ENCODE measurements at places on chromosomes 11 and 22.

DNA sequence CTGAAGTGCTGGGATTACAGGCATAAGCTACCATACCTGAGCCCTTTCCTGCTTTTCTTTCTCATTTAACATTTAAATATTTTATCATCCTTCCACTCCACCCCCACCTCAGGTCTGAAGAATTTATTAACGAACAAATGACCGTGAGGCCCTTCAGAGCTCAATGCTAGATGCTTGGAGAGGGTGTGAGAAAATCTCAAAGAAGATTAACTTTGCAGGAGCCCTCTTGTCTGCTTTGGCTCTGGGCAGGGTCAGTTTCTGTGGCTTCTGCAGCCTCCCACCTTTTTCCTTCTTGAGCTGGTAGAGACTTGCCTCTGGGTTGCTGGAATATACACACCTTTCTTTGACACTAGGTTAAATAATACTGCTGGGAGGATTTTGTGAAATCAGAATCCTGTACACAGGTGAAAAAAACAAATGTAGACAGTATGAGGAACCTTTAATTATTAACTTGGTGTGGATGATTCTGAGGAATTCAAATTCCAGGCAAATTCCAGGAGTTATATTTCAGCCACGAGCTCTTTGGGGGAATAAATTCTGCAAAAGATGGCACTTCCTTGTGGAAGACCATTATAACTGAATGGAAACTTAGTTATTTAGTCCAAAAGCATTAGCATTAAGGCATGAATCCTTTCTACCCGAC, 3.4 kb upstream of the ZBTB44 start:
- DNase-seq: no peak

- no peak for DNase-seq
These were observed 27.8 kb upstream of the ELFN2 start for GRCh38 chr22:37454857-37455686.

DNA sequence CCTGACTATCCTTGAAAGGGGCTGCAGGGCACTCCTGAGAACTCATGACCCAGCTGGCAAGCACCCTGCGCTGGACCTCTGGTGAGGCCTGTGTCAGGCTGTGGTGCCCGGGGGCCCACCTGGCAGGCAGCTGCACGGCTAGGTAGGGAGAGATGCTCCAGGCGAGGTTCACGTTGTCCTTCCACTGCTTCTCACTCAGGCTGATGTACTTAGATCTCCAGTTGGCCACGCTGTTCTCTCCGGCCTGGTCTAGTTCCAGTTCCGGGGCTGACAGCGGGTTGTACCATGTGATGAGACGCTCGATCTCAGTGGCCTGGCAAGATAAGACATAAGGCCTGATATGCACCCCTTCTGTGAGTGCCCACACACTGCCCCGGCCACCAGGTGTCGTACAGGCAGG, 44.7 kb upstream of the SERPIND1 start:
- no peak for DNase-seq

- DNase-seq: peak; percentile 8
These were observed 68.0 kb downstream of the ZBTB44 start for GRCh38 chr11:130246738-130247137.

DNA sequence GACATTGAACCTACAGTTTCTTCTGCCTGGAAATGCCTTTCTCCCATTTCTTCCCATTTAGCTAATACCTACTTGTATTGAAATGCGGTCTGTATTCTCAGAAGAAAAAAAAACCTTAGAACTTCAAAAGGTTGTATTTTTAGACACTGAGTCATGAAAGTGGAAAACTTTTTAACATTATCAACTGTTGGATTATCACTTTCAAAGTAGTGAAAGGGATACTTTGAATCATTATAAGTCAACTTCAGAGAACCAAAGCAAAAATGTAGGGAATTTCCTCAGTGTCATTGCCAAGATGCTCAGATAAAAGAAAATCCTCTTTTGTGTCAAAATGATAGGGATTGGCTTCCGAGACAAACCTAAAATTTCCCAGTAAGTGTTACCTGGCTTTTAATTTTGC, 6.6 kb downstream of the HOATZ start:
- no peak for DNase-seq

DNA sequence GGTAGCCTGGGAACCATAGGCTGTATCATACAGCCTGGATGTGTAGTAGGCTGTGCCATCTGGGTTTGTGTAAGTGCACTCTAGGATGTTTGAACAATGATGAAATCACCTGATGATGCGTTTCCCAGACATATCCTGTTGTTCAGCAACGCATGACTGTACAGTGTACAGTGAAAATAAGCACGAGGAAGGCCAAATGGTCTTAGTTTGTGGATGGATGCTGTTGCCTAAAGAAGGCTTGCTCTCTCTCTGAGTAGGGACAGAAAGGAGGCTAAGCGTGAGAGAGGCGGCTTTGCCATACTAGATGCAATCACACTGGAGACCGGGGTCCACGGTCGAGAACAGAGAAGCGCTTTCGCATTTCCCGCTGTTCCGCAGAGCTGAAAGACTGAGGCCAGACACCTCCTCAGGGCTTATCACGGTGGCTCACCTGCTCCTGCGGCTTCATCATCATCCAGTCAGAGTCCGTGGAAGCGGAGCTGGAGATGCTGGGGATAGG, 27.6 kb upstream of the APLP2 start:
- DNase-seq: no peak

- DNase-seq: no peak
These were observed 8.3 kb downstream of the SMTN start for GRCh38 chr22:31089160-31090100.

DNA sequence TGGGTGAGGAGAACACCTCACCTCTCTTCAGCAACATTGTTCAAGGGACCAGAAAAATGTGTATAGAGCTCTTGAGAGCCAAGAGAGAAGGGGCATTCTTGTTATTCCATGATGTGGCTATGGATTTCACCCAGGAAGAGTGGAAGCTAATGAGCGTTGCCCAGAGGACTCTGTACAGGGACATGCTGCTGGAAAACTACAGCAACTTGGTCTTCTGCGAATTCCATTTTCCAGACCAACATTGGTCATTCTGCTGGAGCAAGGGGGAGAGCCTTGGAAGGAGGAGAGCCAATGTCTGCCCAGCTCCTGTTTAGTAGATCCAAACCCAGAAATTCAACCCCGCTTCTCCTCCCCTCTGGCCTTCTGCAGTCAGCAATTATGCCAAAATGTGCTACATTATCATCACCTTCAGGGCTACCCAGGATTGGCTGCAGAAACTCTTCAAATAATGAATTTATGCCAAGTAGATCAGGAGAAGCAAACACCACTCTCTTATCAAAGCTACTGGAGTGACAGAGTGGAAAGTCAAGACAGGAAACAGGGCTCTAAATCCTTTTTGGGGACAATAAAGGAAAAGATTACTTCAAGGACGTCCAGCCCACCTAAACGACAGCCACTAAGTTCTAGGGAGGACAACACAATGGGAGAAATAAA, 707.5 kb upstream of the LUZP2 start:
- DNase-seq: no peak

- DNase-seq: no peak
These were observed 77.8 kb downstream of the MN1 start for GRCh38 chr22:27723708-27724107.

DNA sequence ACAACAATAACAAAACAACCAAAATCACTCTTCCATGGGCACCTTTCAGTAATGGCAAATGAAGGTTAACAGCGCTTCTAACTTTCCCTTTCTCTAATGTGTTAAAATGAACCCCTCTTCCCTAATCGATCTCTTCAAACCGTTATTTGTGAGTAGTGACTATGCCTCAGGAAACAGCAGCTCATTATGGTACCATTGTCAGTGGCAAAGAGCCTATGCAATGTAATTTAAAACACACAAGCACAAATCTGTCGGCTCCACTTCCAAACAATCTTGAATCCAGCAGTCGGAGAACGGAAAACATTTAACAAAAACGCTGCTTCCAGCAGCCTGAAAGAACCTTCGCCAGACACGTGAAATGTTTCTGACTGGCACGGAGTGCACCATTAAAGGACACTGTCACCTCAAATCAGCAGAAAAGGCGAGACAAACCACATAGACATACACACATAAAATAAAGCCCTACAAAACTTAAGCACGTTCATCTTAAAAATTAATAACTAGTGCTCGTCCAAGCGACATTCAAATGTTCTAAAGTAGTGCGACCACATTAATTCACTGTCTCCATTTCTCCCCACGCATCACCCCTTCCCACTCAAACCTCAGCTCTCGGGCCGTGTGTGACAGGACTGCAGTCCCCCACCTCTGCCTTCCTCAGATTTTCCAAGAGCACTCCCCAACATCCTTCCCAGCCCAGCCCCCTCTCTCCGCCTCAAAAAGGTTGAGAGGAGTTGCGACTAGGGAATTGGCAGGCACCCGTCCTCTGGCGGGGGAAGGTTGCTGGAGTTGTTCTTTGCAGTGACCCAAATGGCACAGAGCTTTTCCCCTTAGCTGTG, 748 bp downstream of the RAB30 start:
- DNase-seq: no peak

- no peak for DNase-seq
These were observed 82.7 kb upstream of the LINC01488 start for GRCh38 chr11:69398529-69399492.

- no peak for DNase-seq
These were observed 65.9 kb upstream of the PICALM start for GRCh38 chr11:86134580-86135318.

- DNase-seq: no peak
These were observed 113.5 kb downstream of the NTM start for GRCh38 chr11:131483877-131484276.

- DNase-seq: no peak
These were observed 8.5 kb downstream of the P2RY6 start for GRCh38 chr11:73280626-73281025.

DNA sequence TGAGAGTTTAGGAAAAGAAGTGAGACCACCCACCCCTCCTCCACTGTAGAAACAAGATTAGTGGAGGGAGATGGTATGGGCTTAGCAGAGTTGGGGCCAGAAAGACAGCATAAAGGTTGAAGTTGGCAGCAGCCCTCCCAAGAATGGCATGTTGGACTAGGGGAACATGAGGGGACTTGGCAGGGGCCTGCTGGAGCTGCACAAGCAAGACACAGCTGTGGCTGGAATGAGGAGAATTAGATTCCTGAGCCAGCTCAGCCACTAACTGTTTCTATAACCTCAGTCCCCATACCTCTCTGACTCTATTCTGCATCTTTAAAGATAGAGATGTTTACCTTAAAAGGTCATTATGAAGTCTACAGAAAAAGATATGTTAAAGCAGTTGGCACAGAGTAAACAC, 13.2 kb downstream of the MAP6 start:
- no peak for DNase-seq

DNA sequence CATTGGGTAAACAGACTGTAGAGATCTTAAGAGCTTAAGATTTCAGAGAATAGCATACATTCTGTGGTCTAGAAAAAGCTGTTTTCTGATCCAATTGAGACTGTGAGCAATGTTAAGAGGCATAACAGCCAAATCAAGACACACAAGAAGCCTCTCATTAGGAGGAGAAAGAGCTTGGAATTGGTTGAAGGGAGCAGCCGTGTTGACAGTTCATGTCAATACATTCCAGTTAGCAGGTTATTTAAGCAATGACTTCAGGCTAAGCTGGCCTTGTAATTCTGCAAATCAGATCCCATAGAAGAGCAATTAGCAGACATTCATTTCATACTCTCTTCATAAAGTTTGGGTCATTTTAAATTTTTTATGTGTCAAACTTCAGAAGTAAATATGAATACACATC, 50.9 kb downstream of the ETS1 start:
- DNase-seq: no peak

GRCh38 chr22:38713921-38714320, 8.2 kb downstream of the GTPBP1 start:
- no peak for DNase-seq

DNA sequence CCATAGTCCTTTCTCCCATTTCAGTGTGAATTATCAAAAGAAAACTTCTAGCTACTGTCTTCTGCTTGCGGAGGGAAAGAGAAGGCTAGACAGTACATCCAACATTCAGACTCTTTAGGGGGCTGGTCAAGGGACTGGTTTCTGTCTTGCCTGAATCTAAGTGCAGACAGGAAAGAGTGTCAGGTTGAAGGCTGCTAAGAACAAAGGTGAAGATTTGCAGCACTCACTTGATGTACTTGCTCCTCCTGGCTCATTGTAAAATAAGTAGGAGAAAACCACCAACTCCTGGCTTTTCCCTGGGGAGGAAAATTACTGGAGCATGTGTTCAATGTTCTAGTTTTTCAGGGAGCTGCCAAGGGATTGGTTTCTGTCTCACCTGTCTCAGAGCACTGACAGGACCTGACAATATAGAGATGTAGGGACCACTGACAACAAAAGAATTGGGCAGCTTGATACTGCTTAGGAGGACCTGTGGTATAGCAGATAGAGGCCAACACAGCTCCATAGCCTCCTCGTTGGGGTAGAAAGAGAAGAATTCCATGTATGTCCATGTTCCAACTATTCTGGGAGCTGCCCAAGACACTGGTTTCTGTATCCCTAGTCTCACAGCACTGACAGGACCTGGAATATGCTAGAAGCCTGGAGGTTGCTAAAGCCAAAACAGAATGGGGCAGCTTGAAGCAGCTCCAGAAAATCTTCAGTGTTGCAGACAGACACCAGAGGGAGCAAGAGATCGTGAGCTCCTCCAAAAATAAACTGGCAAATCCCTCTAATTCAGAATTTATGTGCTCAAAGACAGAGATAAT, 39.7 kb upstream of the MMP12 start:
- DNase-seq: peak; percentile 30

DNA sequence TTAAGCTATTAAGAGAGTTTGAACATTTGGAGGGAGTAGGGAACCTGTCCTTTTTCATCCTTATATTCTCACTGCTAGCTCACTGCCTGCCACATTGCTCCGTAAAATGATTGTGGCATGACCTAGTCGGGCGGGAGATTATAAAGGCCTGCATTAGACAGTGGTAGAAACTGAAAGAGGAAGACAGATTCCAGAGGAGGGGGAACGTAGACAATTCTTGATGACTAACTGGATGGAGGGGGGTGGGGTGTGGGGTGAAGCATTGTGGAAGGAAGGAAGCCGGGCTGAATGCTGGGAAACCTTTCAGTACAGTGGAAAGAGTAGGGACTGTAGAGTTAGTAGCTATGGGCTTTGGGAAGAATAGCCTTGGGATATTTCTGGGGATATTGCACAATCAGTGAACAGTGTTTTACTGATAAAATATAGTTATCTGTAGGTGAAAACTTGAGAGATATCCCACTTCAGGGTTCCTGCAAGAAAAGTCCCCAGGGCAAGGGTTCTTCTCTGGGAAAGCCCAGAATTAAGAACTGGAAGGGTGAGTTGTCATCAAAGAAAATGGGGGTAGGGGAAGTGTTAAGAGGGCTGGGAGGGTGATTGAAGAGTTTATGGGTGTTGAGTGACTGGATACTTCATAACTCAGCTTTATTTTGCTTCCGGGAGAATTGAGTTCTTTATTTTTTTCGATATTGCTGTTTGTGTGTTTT, 2.1 kb downstream of the MED15 start:
- peak; percentile 87 for DNase-seq

DNA sequence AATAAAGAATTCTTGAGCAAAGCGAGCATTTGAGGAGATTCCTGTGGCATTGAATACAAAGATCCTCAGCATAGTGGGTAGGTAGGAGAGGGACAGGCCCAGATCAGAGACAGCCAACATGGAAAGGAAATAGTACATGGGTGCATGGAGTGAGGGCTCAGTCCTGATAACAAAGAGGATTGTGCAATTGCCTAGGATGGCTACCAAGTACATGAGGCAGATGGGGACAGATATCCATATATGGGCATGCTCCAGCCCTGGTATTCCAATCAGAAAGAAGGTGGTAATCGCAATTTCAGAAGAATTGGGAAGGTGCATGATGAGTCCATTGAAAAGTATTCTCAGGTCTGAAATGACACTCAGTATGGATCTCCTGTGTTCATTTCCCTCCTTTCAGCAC, 8.6 kb downstream of the OR51T1 start:
- no peak for DNase-seq

GRCh38 chr11:133904818-133905515, 51.8 kb downstream of the IGSF9B start:
- DNase-seq: no peak

GRCh38 chr11:96741068-96741467, 351.3 kb downstream of the JRKL start:
- no peak for DNase-seq

Measured in activated naive CD4-positive, alpha-beta T cell treated with anti-CD3 and anti-CD28 coated beads for 36 hours (primary cell).